ENCODE measurements at places on chromosomes 11 and 22.

- no peak for DNase-seq
Observed at GRCh38 chr22:35735542-35735941, 17.9 kb downstream of the APOL5 start.

DNA sequence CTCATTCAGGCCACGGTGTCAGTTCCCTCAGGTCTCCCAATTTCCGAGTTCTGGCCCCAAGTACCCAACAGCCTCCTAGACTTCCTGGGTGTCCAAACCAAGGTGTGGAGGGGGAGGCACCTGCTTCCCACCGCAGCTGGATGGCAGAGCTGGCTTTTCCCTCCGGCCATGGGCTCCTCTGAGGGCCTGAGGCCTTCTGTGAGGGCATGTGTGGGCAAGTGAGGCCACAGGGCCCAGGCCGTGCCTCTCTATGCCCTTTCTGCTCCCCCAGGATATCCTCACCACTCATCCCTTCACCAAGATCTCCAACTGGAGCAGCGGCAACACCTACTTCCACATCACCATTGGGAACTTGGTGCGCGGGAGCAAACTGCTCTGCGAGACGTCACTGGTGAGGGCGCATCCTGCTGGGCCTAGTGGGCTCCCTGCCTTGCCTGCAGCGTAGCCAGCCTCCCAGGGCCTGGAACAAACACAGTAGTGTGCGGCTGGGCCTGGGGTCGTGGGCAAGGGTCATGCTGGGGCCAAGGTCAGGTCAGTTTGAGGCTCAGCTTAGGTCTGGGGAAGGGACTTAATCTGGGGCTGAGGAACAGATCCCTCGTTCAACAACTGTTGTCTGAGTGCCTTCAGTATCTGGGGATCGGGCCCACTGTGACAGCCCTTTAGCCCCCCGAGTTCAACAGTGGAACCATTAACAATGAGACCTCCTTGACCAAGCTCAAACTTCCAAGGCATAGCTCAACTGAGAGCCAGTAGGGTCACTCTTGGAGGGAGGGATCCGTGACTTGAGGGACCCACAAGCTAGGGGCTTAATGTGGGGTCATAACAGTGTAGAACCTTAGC lies 85.8 kb downstream of the MYO7A start:
- no peak for DNase-seq

DNA sequence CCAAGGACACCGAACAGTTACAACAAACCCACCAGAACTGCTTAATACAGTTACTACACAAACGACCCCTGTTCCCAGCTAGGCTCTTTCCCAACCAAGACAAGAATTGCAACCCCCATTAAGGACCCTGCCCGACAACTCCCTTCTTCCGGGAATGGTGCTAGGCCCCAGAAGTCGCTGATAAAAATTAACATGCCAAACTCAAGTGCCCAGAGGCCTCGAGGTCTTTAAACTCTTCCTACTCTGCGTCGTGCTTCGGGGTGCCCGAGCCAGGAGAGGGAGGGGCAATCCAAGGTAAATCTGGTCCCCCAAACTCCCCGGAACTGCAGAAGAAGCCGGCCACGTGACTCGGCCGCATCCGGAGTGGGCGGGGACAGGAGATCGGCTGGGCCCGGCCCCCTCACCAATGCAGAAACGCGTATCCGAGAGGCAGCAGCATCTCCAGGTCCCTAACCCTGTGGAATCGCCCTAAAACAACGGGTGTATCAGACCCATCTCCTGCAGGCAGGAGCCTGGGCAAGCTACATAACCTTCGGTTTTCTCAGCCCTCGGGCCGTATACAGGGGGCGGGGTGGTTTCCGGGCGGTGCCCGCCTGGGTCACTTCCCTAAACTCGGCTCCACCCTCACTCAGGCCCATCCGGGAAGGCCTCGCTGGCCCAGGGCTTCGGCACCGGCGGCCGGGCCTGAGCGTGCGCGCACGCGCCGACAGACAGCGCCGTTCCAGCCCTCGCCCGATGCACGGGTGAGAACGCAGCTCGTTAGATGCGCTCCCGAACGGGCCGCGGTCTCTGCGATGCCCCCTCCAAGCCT lies 1.1 kb downstream of the CFL1 start:
- DNase-seq, result peak; percentile 52

GRCh38 chr11:123033895-123034294 lies 28.0 kb downstream of the HSPA8 start:
- DNase-seq, result no peak

DNA sequence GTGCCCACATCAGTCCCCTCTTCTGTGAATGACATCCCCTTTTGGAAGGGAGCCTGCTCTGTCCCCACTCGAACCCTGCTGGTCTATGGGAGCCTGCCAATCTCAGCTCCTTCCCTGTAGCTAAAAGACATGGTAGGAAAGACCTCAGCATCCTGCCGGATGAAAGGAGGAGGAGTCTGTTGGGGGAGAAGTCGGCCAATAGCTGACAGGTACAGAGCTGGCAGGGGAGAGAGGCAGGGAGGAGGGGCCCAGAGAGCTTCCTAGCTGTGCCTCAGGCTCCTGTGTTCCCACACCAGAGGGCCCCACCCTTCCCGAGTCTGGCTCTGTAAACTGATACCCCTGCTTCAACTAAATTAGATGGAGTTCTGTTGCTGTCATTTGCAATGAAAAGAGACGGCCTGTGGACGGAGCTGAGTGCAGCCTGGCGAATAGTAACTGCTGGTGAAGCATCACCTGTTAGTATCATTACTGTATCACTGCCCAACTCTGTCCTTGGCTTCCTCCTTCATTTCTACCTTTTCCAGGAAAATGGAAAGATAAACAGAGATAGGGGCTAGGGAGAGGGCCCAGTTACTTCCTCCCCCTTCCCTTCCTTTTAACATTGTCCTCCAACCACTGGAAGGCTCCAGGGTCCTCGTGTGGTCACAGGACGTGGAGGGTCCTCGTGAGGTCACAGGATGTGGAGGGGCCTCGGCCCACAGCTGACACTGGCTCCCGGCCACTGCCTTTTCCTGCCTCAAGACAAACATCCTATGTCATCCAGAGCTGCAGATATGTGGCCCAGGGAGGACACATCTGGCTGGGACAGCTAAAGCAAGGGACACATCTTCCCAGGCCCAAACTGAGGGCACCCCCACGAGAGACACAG lies 15.1 kb downstream of the FXYD6 start:
- DNase-seq, result no peak

DNA sequence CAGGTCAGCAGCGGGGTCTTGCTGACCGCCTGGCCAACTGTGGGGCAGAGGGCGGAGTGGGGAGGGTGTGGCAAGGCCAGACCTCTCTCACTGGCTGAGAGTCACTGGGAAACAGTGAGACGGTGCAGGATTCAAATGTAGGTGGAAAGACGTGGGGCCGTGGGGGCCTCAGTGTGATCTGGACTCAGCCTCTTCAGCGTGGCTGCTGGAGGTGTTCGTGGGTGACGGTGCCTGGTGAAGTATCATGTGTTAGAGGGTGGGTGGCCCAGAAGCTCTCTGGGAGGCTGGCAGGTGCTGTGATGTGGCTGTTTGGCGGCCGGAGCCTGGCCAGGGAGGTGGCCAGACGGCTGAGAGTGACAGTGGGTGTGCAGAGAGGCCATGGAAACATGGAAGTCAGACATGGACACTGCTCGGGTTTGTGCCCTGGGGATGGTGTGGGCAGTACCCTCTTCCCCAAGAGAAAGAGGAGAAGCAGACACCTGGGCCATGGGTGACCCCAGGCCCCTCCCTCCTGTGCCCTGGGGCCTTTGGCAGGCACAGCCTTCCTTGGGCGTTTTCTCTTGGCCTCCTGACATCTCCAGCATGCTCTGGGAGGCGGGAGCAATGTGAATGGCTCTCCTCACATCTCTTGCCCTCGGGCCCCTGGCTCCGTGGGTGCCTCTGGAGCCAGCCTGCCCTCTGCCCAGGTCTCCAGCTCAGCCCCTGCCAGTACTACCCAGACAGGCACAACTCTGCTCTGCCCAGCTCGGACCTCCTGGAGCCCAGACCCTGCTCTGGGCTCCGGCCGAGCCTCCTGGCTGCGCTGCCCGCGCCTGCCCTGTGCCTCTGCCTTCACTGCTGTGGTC lies 10.1 kb upstream of the ACR start:
- DNase-seq, result no peak

- no peak for DNase-seq
Observed at GRCh38 chr11:80227915-80228314, 787.1 kb upstream of the TENM4 start.

DNA sequence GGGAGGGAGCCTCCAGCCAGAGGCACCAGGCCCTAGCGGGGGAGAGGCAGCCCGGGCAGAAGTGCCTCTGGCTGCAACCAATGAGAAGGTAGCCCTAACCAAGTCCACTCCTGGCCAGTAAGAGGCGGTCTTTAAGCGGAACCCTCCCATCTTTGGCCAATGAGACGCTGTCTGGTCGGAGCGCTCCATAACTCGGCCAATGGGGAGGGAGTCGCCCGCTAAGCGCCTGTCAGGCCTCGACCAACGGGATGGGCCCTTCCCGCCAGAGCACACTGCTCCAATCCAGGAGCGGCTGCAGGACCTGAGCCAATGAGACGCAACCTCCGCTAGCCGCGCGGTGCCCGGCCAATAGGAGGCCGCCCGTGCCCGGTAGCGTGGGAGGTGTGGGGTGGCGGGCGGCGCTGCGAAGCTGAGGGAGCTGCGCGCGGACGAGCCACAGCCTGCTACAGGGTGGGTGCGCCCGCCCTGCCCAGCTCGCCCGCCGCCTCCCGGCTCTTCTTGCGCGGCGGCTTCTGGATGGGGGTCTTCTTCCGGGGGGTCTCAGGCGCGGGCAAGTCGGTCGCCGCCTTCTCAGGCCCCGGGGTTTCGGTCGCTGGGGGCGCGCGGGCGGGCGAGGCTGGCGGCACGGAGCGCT lies 12.6 kb downstream of the SCARF2 start:
- DNase-seq, result no peak

GRCh38 chr11:45560155-45560912 lies 105.1 kb downstream of the CHST1 start:
- DNase-seq, result no peak

GRCh38 chr11:40099426-40100161 lies 1359.9 kb downstream of the LRRC4C start:
- no peak for DNase-seq

GRCh38 chr11:66111158-66111557 lies 41.1 kb downstream of the PACS1 start:
- no peak for DNase-seq

DNA sequence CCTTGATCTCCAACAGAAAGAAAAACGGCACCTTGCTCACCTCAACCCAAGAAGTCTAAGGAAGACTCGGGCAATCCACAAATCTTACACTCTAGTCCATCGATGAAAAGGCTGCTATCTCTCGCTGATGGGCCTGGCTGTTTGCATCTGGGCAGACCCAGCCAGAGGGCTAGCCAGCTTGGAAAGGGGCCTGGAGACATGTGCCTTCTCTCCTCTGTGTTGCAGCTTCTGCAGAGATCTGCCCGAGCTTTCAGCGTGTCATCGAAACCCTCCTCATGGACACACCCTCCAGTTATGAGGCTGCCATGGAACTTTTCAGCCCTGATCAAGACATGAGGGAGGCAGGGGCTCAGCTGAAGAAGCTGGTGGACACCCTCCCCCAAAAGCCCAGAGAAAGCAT lies 3.2 kb downstream of the SCGB1A1 start:
- no peak for DNase-seq

- no peak for DNase-seq
Observed at GRCh38 chr11:18236664-18237356, at the start of gene SAA4. Gene SAA4 (minus strand): TSS chr11:18236802. CDS start chr11:18235926, 876 bp downstream.

- DNase-seq, result no peak
Observed at GRCh38 chr11:15638386-15638787, 523.7 kb downstream of the INSC start.

DNA sequence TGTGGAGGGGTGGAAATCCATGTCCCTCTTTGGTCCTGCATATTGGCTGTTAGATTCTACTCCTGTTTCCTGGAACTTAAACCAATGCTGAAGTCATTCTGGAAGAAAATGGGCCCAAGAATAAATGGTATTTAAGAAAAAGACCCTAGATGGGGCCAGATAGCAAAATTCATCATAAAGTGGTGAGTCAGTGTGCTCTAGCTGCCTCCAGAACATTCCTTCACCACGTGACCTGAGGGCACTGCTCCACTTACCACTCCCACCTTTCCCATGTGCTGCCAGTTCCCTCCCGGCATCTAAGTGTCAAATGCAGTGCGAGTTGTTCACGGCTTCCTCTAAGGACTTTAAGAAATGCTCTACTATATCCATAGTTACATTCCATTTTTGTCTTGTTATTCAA lies 30.9 kb upstream of the NAP1L4 start:
- DNase-seq, result no peak

- no peak for DNase-seq
Observed at GRCh38 chr11:67269401-67270255, 3.4 kb downstream of the GRK2 start.

DNA sequence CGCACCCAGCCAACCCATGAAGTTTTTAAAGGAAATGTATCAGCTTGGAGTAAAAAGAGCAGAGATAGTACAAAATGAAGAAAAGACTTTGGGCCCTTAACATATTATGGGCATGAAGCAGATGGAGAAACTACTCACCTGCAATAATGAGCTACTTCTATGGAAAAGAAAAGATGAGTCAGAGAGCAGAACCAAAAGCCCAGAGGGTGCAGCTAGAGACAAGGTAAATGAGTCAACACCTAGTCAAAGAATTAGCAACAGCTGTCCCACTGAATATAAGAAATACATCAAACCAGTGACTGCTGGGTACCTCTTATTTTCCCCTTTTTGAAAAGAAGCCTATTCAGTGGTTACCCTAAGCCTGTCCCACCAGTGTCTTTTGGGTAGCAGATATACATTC lies 61.8 kb downstream of the RPL27A start:
- DNase-seq, result no peak

- DNase-seq, result no peak
Observed at GRCh38 chr11:19953336-19953735, 206.9 kb downstream of the DBX1 start.

GRCh38 chr22:29226351-29226981 lies 20.8 kb downstream of the EMID1 start:
- no peak for DNase-seq

DNA sequence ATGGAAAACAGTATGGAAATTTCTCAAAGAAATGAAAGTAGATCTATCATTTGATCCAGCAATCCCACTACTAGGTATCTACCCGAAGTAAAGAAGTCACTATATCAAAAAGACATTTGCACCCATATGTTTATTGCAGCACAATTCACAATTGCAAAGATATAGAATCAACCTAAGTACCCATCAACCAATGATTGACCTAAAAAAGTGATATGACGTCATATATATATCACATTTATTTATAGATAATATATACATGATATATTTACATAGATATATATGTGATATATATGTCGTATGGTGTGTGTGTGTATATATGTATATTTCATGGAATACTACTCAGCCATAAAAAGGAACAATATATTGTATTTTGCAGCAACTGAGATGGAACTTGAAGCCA lies 188.3 kb upstream of the ARHGAP42 start:
- DNase-seq, result no peak
